ENCODE measurements at places on chromosomes 4 and X.

- DNase-seq = peak; percentile 72
These were observed 77.5 kb downstream of the HCCS start for GRCh38 chrX:11188664-11189063.

- no peak for DNase-seq
These were observed 86.0 kb downstream of the NDST3 start for GRCh38 chr4:118120120-118120760.

- DNase-seq = no peak
These were observed 113.5 kb downstream of the VSIG4 start for GRCh38 chrX:65926095-65927019.

DNA sequence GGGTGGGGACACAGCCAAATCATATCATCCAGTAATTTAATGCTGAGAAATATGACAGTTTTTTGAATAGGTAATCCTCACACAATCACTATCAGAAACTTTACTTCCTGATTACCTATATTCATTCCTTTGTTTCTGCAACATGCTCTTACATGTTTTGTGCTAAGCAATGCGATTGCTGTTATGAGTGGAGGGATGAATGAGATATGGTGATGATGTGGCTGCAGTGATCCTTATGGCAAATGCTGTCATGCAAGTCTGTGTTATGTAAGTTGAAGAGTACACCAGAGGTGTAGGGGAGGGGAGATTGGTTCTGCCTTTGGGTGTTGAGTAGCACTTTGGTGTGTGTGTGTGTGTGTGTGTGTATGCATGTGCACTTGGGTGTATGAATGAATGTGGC lies 14.6 kb downstream of the HERC3 start:
- no peak for DNase-seq

- no peak for DNase-seq
These were observed 938.3 kb downstream of the RAB28 start for GRCh38 chr4:12545812-12546211.

DNA sequence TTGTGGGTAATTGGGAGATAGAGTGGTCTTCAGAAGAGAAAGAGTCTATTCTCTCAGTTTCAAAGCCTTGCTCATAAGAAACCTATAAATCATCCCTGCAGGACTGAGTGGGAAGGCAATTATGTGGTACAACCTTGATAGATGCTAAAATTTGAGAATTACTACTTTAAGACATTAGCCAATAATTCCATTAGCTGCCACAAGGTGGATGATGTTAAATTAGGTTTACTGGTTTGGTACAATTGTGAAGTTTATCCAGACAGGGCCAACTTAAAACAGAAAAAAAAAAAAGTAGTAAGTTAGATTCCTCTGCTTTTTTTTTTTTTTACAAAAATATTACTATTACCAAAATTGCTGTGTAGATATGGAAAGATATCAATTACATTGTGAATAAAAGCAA lies 73.2 kb upstream of the AMOT start:
- no peak for DNase-seq

DNA sequence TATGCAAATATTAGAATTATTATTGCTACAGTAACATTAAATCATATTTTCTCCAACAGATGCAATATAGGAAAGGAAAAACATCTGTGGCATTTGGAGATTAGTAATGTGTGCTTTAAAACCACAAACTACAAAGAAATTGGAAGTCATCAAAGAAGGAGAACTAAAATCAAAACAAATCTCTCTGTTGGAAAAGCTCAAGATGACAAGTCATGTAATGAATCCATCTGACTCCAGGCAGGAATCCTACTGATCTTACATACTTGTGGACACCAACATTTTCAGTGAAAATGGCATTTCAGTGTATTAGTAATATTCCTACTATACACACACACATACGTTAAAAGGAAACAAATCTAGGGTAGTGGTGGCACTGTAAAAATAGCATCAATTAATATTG lies 98.2 kb downstream of the SLC39A8 start:
- DNase-seq = peak; percentile 6

GRCh38 chr4:143280861-143281260 lies 55.8 kb upstream of the GAB1 start:
- DNase-seq = no peak

DNA sequence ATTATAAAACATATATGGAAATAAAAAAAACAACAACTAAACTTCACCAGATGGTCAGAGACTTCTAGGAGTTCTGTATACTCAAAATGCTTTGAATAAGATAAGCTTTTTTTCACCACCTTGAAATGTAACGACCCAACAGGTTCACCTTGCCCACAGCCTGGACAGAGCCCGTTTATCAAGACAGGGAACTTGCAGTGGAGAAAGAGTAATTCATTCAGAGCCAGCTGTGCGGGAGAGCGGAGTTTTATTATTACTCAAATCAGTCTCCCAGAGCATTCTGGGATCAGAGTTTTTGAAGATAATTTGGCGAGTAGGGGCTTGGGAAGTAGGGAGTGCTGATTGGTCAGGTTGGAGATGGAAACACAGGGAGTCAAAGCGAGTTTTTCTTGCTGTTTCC lies 38.5 kb downstream of the AGA start:
- no peak for DNase-seq

- DNase-seq = no peak
These were observed 93.9 kb downstream of the QDPR start for GRCh38 chr4:17418010-17418409.

- DNase-seq = peak; percentile 58
These were observed 178.7 kb downstream of the FBXW7 start for GRCh38 chr4:152357206-152357605.
